Gastroesophageal sphincter (tissue), 4 donors: ENCODE measurements at places on chromosomes 7 and 10.

DNA sequence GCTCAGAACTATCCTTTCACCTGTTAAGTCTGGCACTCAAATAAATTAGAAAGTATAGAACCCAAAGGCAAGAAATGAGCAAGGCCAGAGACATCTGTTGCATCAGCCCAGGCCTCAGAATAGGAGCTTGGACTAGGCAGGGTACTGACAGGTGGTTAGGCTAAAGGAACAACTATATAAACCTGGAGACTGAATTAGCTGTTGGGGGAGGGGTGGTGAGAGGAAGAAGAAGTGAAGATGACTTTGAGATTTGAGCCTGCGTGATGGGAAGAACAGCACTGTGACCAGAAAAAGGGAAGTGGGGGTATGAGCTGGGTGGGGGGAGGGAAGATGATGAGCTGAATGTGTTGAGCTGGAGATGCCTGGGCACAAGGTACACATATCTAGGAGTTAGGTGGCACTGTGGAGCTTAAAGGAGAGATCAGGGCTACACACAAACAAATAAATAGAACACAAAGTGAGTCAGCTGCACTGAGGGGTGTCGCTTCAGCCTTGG, 244.7 kb downstream of the PTEN start:
- no peak for ATAC-seq

DNA sequence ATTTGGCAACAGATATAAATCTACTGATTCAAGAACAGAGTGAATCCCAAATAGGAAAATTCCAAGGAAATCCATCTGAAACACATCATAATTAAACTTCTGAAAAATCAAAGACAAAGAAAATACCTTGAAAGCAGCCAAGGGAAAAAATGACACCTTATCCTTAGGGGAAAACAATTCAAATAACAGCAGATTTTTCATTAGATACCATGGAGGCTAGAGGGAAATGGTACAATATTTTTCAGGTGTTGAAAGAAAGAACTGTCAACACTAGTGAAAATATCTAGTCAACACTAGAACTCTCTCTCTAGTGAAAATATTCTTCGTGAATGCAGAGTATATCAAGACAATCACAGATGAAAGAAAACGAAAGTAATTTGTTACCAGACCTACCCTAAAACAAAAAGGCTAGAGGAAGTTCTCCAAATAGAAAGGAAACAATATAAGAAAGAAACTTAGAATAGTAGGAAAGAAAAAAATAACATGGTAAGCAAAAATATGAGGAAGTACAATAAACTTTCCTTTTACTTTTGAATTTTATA, 5.7 kb upstream of the FAM241B start:
- ATAC-seq, result no peak

DNA sequence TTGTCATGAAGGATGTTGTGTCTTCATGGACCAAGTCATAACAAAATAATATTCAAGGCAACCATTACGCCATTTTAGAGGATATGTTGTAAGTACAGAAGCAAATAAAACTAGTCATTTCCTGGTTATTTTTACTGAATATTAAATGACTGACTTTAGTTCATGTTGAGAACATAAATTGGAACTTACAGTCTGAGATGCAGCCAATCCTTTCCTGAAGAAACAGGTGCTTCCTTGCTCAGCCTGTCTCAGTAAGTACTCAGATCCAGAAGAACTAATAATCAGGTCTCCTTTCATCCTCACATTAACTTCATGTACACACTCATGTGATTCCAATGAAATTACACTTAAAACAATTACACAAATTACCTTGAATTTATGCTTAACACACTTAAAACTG, 12.3 kb downstream of the SEMA3A start:
- ATAC-seq, result no peak

- no peak for ATAC-seq
Observed at GRCh38 chr7:121795736-121796135, 77.2 kb upstream of the PTPRZ1 start.
